PC-9 (cell line): ENCODE measurements at places on chromosomes 12 and 14. TPM values are rescaled to one million over a fixed set of nuclear protein-coding genes. Genes with fewer than 3 reads are reported as not detected.

DNA sequence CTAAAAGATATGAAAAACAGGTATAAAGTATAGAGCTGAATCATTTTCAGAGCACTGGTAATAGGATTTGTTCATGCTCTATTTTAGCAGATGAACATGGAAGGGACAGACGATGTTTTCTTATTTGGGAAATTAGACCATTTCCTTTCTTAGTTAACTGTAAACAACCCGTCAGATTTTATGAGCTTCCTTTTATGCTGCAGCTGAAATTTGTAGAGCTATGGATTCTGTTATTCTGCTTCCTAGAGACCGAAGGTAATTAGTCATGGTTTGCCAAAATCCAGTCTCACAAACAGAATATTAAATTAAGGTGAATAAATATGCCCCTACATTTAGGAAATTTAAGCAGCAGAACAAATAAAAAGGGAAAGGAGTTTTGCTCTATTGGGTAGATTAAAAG, 180.2 kb upstream of the SYT1 start:
- no peak for DNase-seq

LRR1 gene
- 16.1 and 19.0 TPM in 2 replicates for total RNA-seq

- DNase-seq: no peak
These were observed 22.1 kb upstream of the NINJ2 start for GRCh38 chr12:685388-685787.

- no peak for DNase-seq
These were observed 2.2 kb upstream of the TC2N start for GRCh38 chr14:91869556-91869955.

FSCB gene
- total RNA-seq: not detected in 2 replicates

KRT79 gene
- total RNA-seq: 0.28 TPM in 1 of 2 replicates, not detected in the other

MYBPC1 gene
- total RNA-seq: not detected in 2 replicates

DNA sequence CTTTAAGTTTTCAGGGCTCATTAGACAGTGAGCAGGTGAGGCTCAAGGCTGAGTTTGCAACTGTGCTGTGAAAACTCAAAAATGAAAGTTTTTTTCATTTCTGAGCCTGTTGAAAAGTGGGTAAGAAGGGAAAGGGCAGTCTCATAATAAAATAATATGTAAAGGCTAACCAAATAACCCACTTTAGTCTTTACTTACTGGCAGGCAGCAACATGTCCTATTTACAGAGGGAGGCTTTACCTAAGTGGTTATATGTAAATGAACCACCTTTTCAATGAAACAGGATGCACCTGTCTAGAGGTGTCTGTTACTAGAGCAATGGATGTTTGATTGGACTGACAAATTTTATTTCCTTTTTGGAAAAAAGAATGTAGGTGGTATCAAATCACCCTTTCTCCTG, 158.0 kb downstream of the ETV6 start:
- DNase-seq: no peak

CLEC2A gene
- not detected in 2 replicates for total RNA-seq

TMPRSS12 gene
- total RNA-seq: not detected in 2 replicates

CCDC38 gene
- total RNA-seq: 0.25 and 0.35 TPM in 2 replicates

PROX2 gene
- not detected in 2 replicates for total RNA-seq

ADCY6 gene
- 48.3 and 61.9 TPM in 2 replicates for total RNA-seq

PPP1R1A gene
- total RNA-seq: not detected in 2 replicates

DNA sequence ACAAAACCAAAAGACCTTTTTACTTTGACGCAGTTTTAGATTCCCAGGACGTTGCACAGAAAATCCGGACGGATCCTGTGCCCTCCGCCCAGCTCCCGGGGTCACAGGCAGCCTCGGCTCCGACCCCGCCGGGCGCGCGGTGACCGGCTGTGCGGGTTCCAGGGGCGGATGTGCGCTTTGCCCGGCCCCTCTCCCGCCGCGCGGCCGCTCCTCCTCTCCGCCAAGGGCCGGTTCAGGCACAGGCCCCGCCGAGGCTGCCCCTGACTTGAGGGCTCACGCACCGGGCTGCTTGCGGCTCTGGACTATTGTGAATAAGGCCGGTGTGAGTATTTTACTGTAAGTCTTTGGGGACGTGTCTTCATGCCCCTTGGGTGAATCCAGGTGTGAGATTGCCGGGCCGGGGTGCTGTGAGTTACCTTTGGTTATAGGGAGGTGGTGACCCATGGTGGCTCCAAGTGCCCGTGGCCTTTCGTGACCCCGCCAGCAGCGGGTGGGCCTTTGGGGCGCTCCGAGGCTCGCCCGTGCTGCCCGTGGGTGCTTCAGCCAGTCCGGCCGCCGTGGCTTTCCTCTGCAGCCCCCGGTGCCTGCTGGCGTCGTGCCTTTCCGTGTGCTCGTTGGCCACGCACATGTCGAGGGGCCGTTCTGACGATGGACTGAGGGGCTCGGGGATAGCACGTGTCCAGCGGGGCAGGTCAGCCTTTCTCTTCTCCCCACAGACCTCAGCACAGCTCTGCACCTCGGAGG, 45.9 kb downstream of the NOC4L start:
- no peak for DNase-seq

MIPOL1 gene
- 12.1 and 13.1 TPM in 2 replicates for total RNA-seq

TMEM253 gene
- 0.35 and 1.4 TPM in 2 replicates for total RNA-seq

DNA sequence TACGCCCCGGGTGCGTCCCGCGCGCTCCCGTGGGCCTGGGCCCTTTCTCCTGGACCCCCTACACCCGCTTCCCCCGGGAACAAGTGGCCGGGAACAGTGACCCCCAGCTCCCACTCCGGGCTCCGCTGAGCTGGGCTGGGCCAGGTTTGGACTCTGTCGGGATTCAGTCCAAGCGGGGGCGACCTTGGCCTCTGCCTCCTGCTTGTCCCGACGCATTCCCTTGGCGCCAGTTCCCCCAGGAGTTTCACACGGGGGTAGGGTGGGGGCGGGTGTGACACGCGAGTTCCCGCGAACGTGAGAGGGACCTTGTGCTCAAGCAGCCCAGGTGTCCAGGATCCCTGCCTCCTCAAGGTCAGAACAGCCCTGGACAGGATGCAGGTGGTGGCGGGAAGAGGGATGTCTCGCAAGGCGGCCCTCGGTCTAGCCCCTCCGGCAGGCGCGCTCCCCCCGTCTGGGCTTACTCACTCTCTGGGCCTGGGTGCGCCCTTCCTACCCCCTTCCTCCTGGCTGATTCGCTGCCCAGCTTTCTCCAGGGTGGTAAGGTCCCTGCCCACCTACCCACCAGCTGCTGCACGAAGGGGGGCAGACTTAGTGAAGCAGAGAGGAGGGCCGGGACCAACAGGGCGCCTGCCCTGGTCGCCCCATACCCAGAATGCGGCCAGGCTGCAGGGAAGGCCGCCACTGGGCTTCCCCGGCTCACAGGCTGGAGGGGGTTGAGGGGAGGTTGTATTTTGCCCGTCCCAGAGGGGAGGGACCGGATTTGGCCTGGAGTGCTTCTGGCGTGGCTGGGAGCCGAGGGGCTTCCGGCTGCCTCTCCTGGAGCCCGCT, 862 bp downstream of the CRIP2 start:
- DNase-seq: no peak

CDCA3 gene
- 104 and 125 TPM in 2 replicates for total RNA-seq

- DNase-seq: no peak
These were observed 169.7 kb upstream of the ATP2B1 start for GRCh38 chr12:89878327-89878726.

SERPINA10 gene
- total RNA-seq: not detected in 2 replicates

PIWIL1 gene
- not detected in 2 replicates for total RNA-seq

INHBC gene
- 0.35 TPM in 1 of 2 replicates, not detected in the other for total RNA-seq

DNA sequence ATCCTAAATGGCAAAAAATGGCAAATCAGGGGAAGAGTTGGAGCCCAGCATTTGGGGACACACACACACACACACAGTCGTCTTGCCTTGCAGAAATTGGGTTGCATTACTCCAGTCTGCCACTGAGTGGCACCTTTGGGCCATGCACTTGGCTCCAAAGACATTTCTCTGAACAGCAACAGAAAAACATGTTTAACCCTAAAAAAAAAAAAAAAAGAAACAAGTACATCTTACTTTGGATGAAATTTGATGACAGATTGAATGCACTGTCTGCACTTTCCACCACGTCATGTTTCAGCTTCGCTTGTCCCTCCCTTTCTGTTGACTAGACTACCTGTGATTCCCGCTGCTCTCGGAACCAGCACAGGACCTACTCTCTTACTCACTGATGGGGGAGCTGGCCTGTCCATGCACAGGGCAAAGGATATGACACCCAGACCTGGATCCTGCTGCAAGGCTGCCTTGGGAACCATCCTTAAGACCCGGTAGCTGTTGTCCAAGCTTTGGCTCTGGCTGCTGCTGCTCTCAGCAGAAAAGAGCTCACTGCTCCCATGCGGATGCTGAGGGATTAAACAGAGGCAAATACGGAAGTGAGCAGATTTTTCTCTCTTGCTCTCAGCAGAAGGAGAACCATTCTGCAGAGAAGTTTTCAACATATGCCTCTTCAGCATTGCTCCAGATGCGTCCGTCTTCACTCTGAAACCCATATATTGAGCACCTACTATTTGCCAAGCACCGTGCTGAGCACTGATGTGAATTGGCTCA, 376.8 kb downstream of the DPF3 start:
- peak; percentile 49 for DNase-seq

- no peak for DNase-seq
These were observed 1.0 kb upstream of the GPX2 start for GRCh38 chr14:64943556-64943955.

CLSTN3 gene
- 111 and 153 TPM in 2 replicates for total RNA-seq

TMEM30B gene
- 15.2 and 19.6 TPM in 2 replicates for total RNA-seq

DNA sequence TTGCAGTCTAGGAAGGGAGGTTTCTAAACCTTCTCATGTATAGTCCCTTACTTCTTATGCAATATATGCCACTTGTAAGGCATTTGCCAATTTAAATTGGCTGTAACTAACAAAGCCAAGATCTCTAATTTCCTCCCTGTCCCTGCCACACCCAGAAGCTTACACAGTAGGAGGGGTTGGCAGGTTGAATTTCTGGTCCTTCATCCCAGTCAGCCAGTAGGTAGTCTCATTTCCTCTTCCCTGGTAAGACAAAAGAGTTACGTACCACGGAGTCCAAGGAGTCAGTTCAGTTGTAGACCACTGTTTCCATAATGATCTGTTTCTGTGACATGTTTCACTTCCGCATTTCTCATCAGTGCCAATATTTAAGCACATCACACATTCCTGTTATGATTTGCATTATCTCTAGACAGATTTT, 47.0 kb upstream of the PLBD1 start:
- no peak for DNase-seq

DNA sequence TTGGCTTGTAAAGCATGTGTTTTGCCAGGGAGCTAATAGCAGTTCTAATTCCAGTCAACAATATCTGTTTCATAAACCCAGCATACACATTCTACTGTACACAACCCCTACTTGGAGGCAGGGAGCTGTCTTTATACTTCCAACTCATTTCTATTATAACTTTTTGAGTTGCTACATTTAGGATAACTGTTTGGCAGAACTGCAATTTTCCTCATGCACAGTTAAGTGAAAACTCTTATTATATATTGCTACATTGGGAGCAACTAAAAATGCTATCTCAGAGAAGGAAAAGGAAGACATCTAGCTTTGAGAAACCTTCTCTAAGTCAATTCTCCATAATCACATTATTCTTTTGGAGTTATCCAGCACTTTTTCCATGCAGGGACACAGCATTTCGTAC, 480.2 kb downstream of the RPS29 start:
- DNase-seq: no peak

PIP4K2C gene
- total RNA-seq: 47.7 and 48.7 TPM in 2 replicates

DNA sequence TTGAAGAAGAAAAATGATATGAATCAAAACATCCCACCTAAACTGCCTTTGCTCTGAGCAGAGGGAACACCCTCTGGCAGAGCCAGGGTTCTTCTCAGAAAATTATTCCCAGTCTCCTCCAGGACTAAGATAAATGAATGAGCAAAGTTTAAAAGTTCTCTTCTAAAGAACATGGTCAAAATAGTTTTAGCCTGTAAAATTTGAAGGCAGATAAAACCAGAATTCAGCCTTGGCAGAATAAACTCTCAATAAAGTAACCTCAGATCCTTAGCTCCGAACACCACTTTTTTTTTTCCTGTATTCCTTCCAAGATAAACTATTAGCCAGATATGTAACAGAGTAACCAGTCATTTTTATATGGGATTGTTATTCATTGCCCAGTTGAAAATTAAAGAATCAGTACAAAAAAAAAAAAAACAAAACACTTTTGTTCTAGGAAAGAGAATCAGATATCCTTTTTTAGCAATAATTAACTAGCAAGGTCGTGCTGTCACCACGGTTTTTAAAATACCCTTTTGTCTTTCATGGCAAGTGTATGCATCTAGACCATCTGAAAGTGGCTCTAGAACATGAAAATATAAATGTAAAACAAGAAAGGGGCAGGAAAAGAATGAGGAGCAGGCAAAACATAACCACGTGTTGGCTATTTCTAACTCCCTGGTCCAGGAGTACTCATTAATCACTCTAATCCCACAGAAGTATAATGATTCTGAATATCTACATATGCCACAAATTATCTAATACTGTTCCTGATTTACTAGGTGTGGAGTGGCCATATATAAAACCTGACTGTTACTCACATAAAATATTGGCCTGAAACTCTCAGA, 60.8 kb downstream of the CAPZA3 start:
- no peak for DNase-seq

DNA sequence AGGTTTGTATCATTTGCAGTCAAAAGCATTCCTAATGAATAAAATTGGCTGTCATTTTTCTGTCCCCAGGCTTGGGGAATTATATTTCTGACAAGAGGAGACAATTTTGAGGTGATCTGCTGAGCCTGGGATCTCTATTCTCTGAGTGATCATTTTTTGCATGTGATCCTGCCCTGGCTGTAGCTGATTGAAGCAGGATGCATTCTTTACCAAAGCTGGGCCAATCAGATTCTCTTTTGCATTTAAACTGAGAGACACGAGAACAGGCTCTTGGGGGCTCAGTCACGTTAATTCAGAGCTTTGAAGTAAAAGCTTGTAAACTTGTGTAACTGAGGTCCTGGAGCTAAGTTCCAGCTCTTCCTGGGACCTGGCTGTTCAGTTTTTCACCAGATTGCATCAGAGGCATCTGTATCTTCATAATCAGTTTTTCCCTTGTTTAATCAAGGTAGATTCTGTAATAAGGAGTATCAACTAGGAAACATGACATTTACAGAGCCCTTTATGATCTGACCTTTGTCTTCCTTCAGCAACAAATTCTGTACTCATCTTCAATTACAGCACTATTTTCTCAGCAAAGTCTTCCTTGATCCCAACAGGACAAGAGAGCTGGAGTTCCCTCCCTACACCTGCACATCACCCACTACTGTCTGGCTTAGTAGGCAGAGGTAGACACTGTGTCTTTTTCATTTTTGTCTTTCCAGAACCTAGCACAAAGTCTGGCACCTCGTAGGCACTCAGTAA, 35.0 kb upstream of the MANSC4 start:
- no peak for DNase-seq

- no peak for DNase-seq
These were observed 29.9 kb downstream of the PXN start for GRCh38 chr12:120235369-120236323.
